ENCODE measurements at places on chromosomes 3 and 15.
A peak's percentile ranks its signal among the peaks of the same experiment; 100 is the strongest.

DNA sequence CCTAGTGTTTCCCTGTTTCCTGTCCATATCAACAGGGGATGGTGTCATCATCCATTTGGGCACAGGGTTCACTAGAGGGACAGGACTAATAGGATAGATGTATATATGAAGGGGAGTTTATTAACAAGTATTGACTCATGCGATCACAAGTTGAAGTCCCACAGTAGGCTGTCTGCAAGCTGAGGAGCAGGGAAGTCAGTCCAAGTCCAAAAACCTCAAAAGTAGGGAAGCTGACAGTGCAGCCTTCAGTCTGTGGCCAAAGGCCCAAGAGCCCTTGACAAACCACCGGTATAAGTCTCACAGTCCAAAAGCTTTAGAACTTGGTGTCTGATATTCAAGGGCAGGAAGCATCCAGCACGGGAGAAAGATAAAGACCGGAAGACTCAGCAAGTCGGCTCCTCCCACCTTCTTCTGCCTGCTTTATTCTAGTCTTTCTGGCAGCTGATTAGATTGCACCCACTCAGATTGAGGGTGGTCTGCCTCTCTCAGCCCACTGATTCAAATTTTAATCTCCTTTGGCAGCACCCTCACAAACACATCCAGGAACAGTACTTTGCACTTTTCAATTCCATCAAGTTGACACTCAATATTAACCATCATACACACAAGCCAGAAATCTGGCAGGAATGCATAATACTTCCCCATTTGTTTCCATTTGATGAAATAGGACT is 43.4 kb downstream of the CD200 start:
- DNase-seq: no peak

- no peak for DNase-seq
Measured at GRCh38 chr3:58965865-58966264, 84.0 kb downstream of the CFAP20DC start.

DNA sequence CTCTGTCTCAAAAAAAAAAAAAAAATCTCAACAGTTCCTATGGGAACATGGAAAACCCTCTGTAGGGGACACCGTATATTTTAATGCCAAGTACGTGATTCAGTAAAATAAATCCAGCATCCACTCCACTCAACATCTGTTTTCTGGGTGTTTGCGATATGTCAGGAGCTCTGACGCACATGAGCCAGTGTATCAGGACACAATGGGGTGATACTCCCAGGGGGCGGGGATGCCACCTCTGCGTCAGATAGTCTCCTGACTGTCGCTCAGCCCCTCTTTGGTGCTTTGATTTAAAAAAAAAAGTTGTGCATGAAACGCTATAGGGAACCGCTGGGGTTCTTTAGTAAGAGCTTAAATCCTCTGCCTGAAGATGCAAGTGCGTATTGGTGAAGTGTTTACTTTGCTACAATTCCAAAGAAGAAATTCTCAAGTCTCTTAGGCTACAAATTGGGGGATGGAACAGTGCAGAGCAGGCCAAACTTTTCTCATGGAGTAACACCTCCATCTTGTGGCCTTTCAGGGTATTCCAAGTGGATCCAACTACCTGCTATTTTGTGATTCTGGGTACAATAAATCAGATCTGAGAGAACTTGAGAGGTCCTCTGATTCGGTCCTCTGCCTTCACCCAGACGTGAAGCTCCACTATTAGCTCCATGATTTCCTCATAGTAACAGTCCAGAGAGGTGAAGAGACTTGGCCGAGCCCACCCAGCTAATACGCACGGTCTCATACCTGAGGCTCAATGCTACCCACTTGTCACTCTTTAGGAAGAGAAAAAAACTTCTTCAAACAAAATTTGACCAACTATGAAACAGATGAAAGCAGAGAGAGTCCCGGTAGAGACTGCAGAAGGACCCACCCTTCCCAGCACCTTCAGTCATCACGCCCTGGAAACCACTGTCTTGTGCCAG is 9.3 kb upstream of the NR2E3 start:
- DNase-seq: peak; percentile 30

- no peak for DNase-seq
Measured at GRCh38 chr15:80061582-80061981, 2.1 kb downstream of the ZFAND6 start.

GRCh38 chr3:100761951-100762350 is 52.7 kb downstream of the TFG start:
- DNase-seq: no peak

GRCh38 chr3:55935241-55935640 is 448.1 kb upstream of the WNT5A start:
- DNase-seq: peak; percentile 42

DNA sequence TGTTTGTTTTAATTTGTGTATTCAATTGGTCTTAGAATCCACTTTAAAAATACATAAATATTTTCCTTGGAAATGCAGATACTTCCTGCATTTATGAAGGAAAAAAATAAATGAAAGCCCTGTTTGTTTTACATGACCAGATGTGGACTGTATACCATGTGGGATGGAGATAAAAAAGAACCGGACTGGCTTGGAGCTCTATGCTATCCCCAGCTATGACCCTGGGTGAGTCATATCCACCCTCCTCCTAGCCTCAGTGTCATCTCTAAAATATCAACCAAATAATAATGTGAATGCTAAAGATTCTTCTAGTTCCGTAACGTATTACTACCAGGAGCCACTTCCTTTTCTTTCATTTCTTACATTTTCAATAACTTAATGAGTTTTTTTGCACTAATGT is 44.5 kb upstream of the PDZRN3 start:
- DNase-seq: no peak

All from NCI-H1417 (cell line).